Urothelium cell line (cell line): ENCODE measurements at places on chromosomes 6 and 20.

DNA sequence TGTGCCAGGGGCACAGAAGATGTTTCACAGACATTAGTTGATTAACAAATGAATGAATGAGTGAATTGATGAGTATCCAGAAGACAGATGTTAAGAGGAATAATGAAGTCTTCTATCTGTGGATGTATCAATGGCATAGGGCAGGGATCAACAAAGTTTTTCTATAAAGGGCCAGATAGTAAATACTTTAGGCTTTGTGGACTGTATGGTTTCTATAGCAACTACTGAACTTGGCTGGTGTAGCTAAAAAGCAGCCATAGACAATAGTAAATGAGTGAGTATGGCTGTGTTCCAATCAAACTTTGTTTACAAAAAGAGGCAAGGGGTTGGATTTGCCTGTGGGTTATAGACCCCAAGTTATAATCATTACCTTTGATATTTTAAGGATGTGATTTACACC lies 144.0 kb downstream of the PRL start:
- DNase-seq, result no peak

DNA sequence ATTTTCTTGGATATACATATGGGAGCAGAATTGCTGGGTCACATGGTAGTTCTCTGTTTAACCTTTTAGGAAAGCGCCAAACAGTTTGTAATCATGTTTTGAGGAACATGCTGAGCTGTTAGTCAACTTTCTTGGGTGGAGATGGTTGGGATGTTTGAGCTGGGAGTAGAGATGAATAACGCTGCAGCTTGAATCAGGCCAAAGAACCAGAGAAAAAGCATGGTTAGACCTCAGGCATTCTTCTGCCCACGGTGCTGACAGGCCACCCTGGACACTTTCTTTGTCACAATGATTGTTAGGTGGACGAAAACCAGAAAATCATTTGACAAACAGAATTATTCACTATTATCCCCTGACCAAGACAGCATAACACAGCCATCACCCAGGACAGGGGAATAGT lies 66.8 kb downstream of the PRDM1 start:
- DNase-seq, result no peak

GRCh38 chr6:170021579-170021978 lies 269.3 kb downstream of the DLL1 start:
- no peak for DNase-seq

- no peak for DNase-seq
These were observed 254.0 kb downstream of the TPBG start for GRCh38 chr6:82617648-82618047.

- DNase-seq, result no peak
These were observed 223.5 kb upstream of the ID4 start for GRCh38 chr6:19613678-19614077.

DNA sequence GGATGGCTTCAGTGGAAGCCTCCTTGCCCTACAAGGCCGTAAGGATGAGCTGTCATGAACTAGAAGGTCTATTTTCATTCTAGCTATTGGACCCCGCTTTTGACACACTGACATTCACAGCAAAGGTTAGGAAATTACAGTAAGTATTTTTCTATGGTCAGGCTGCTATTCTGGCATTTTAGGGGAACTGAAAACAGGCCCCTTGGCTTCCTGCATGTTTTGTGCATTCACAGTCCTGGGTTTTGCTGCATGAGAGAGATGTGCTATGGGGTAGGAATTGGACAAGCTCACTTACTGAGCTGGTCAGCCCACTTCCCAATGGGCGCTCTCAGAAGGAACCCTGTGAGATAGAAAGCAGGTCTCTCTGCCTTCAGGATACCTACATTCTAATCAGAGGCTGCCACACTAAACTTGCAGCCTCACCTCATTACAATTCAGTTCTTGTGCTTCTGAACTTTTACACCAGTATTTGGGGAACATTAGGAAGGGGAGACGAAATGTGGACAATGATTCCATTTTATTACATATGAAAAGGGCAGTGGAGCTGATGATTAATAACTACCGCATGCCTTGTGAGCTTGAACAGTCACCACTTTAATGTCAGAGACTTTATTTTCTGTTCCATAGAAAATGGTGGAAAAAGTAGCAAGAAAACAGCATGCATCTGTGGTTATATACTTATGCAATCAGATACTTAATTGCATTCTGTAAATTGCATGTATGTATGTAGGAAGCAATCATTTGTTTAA lies 86.6 kb upstream of the TAB2 start:
- DNase-seq, result no peak

DNA sequence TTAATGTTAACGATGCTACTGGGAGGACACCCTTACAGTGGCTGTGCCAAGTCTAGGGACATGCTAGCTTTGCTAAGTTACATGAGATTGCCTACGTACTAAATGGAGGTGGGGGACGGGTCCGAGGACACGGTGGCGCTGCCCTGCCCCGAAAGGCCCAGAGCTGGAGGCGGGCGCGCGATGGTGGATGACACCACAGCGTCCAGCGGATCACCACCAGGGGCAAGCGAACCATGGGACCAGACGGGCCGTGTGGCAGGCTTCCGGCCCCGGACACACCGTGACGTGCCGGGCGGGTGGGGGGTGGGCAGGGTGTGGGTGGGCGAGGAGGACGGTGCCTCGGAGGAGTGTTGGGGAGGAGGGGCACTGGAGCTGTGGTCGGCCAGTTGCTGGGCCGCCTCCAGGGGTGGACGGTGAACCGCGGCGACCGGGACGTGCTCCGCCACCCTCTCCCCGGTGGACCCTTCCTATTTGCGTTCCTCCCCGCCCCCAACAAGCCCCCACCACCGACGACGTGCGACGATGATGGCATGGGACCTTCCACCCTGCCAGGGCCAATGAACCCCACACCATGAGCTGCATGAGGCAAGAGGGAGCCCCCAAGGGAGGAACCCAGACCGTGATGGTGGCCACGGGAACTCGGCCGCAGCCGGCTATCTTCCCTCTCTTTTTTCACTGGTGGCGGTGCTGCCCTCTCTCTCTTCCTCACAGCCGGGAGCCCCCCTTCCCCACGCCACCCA lies 773.3 kb upstream of the DEFB115 start:
- DNase-seq, result no peak

GRCh38 chr6:56758120-56758519 lies 115.4 kb upstream of the DST start:
- no peak for DNase-seq

GRCh38 chr20:37315021-37315451 lies 25.6 kb downstream of the MANBAL start:
- no peak for DNase-seq

DNA sequence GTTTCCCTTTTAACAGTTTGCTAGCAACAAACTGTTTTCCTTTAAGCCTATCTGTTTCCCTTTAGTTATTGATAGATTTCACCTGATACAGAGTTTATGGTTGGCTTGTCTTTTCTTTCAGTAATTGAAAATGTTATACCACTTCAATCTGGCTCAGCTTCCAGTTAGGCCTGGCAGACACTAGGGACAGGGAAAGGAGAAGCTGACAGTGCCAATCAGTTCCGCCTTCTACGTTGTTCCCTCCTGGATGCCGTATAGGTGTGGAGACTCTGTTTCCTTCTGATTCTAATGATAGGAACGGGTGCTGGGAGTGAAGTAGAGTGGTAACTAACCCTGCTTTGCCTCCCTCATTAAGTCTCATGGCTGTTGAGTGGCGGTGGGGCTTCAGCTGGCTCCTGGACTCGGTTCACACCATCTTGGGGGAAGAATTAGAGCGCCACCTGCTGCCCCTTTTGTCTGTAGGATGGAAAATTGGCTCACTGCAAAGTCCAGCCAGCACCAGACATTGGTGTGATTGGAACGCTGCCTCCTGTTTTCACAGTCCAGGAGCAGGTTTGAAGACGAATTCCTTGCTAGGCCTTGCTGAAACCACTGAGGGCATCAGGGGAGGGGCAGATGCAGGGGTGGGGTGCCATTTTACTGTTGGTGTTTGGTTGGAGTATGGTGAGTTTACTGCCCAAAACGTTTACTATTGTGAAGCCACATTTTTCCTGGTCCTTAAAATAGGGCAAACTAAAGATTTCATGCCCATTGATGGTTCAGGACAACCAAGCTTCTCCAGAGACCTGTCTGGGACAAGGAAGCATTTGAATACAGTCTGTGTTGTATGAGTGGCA lies 1729.5 kb downstream of the GRIK2 start:
- DNase-seq, result peak; percentile 43

DNA sequence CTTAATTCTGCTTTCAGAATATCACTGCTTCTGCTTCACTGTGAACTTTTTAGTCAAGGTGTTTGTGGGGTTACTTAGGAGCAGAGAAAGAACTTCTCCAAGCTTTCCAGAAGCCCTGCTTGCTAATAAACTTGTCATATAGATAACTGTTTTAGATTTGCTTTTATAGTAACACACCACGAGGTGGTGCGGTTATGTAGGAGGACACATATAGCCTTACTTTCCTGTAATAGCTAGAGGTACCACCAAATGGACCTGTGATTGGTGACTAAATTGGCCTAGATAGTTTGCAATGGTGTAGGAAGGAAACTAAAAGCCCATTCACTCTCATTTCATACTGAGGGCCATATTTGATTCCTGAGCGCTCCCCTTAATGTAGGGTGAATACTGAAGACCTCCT lies 52.3 kb upstream of the BCLAF1 start:
- DNase-seq, result no peak

GRCh38 chr6:394641-395289 lies 3.2 kb downstream of the IRF4 start:
- DNase-seq, result no peak

GRCh38 chr6:8193541-8193940 lies 91.2 kb upstream of the EEF1E1 start:
- DNase-seq, result no peak

GRCh38 chr6:133748628-133749027 lies 140.3 kb upstream of the TCF21 start:
- DNase-seq, result no peak

DNA sequence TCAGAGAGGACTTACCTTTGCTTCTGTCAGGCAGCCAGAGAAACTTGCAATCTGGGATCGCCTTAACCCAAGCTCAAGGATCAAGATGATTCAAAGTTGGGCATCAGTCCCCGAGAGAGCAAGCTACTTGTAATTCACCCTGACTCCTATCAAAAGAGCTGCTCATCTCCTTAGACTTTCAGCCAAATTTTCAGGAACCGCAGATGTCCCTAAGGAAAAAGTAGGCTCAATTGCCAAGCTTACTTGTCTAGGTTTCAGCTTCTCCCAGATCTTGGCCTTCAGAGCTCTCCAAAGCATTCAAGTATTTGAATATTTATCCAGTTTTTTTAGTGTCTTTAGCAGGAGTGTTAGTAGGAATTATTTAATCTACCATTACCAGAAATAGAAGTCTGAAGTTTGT lies 434.1 kb upstream of the MMS22L start:
- no peak for DNase-seq

DNA sequence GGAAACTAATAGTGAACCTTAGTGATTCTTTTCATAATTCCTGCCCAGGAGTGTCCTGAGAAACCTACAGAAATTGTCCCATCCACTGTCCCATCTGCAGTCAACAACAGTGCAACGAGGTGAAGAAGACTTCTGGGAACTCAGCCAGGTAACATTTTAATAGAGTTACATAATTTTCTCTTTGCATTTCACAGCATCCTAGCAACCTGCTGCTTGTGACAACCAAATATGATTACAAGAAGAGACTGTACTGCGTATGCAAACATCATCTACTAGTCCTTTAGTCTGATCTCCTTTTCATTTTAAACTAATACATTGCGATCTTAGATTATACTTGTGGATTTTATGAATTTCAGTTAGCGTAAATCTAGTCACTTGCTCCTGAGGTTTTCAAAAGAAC lies 951.6 kb downstream of the TFAP2A start:
- DNase-seq, result no peak
